GM23248 (cell line): ENCODE measurements at places on chromosomes 4 and X.

DNA sequence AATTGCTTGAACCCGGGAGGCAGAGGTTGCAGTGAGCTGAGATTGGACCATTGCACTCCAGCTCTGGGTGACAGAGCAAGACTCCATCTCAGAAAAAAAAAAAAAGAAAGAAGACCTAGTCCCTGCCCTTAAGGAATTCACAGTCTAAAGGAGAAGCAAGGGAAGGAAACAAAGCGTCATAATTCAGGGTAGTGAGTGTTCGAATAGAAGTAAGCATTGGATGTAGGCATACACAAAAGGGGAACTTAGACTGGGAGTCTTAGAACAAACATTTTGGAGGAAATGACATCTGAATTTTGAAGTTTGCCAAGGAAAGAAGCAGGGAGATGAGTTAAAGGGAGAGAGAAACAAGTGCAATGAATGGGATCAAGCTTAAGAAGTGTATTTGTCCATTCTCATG is 32.4 kb downstream of the PPM1K start:
- no peak for DNase-seq

GRCh38 chr4:151671541-151672059 is 89.2 kb downstream of the GATB start:
- no peak for DNase-seq

DNA sequence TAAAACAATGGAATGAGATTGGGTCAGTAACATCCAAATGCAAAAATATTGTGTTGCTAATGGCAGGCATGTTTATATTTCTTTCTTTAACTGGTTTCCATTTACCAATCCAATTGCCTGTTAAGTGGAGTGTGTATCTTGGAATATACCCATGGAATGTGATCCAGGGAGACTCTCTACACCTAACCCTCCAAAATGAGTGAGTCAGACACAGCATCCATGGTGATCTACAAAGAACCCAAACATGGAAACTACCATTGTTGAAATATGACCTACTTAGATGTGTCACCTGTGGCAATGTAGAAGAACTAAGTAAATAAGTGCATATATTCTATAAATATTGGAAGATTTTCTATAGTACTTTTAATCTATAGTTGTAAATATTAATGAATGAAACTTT is 110.3 kb downstream of the AREG start:
- peak; percentile 26 for DNase-seq

DNA sequence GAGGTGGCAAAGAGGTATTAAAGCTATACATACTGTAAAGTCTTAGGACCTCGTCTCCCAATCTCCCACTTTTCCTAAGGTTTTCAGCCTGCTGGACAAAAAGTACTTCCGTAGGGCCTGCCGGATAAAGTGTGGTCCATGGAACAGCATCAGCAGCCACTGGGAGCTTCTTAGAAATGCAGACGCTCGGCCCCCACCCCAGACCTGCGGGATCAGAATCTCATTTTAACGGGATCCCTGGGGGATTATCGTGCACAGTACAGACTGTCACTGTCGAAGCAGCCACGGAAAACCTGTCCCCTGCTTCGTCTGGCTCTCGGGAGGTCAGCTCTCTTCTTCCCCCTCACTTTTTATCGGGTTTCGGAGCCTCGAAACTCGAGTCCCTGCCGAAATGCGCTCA is 802 bp downstream of the ADGRG2 start:
- DNase-seq: no peak

DNA sequence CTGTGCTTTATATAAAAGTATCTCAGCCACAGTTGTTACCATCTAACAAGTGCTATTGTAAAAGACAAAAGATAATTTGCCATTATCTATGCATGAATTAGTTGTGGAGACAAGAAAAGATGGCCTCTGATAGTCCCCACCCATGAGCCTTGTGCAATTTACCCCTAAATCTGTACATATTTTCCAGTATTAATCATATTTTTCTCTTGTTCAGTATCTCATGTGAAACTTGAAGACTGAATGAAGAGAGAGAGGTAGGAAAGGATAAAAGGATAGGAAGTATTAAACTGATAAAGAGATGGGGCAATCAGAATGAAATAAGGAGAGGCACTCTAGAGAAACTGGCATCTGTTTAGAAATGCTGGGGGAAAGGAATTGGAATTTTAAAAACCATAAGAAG is 3.7 kb downstream of the MYOZ2 start:
- peak; percentile 42 for DNase-seq

GRCh38 chr4:108628411-108628810 is 8.0 kb downstream of the RPL34 start:
- DNase-seq: peak; percentile 30

DNA sequence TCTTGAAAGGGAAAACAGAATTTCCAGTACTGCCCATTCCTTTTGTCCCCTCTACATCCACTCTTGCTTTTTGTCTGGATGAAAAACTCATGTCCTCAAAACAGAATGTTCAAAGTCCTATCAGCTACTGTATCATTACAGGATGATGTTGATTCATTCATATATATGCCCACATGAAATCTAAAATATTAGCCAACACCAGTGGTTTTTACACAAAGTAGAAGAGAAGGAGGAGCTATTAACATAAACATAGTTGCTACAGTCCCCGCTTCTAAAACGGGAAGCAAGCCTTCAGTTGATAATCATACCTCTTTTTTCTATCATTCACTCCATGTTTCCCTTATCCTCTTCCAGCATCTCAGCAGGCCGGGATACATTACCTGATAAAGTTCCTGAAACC is 7.7 kb upstream of the THOC2 start:
- DNase-seq: no peak

GRCh38 chr4:24809815-24810405 is 14.5 kb downstream of the SOD3 start:
- DNase-seq: peak; percentile 64

- peak; percentile 47 for DNase-seq
These were observed 54.6 kb upstream of the TENM3 start for GRCh38 chr4:182188622-182189021.

- no peak for DNase-seq
These were observed 136.4 kb downstream of the STPG2 start for GRCh38 chr4:98006814-98007412.

- no peak for DNase-seq
These were observed 16.8 kb upstream of the TIMM8A start for GRCh38 chrX:101365301-101365795.

DNA sequence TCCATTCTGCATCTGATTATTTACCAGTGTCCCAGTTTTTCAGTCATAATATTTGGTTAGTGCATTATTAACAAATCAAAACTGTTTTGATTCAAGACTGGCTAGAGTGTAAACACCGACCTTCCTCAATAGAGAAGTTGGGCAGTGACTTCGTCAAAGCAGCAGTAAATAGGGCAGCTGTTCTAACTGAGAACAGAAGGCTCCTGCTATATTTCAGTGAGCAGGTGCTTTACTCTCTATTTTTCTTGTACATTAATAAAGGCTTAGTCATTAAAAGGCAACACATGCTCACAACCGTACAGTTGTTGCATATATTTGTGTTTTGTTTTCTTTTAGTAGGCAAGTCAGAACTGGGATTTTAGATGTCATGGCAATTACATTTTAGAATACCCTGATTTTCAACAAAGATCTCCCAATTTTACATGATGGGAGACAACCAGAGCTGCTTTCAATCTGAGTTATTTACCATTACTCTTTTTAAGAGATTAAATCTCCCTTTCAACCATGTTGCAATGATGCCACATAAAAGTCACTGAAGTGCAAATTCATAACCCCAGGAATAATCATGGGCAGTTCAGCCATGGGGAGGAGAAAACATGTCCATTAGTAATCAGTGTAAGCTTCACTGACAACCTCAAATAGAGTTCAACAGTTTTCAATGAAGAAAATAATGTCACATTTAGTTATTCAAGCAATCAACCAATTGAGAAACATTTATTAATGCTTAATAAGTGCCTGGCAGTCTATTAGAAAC is 233.3 kb downstream of the NDST4 start:
- DNase-seq: no peak

- peak; percentile 6 for DNase-seq
These were observed 2.1 kb downstream of the COPS4 start for GRCh38 chr4:83036991-83037665.

GRCh38 chr4:143199503-143199902 is 14.8 kb downstream of the USP38 start:
- no peak for DNase-seq

- DNase-seq: no peak
These were observed 27.4 kb downstream of the FAM13A start for GRCh38 chr4:89029591-89029990.

- peak; percentile 96 for DNase-seq
These were observed 126.5 kb downstream of the KIT start for GRCh38 chr4:54784161-54784671.

DNA sequence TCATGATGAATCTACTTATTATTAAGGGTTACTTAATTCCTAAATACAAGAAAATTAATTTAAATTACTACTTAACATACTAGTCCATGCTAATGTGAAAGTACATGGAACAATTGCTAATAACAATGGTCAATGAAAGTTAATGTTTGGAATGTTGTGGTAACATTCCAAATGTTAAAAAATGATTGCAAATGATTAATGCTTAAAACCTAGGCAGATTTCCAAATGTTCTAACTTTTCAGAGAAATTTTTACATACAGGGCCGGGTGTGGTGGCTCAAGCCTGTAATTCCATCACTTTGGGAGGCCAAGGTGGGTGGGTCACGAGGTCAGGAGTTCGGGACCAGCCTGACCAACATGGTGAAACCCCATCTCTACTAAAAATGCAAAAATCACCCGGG is 1851.3 kb upstream of the PCDH7 start:
- DNase-seq: no peak

DNA sequence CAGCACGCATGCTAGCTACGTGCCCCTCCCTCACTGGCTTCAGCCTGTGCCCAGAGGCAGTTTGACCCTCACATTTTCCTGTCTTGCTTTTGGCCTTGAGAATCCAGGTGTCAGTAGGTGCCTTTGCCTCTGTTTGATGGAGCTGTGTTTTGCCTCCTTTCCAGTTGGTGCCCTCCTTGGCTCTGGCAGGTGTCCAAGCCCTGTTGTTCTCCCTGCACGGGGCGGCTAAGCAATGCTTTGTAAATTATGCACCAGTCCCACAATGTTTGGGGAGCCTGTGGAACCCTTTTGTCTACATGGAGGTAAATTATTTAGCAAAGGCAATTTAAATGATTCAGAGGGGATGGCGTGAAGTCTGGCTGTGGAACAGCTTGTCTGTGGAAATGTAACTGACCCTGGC is 202.9 kb upstream of the BOD1L1 start:
- no peak for DNase-seq

- DNase-seq: no peak
These were observed 53.5 kb upstream of the HPRT1 start for GRCh38 chrX:134406356-134407064.

GRCh38 chr4:43133566-43133965 is 241.1 kb downstream of the GRXCR1 start:
- no peak for DNase-seq

DNA sequence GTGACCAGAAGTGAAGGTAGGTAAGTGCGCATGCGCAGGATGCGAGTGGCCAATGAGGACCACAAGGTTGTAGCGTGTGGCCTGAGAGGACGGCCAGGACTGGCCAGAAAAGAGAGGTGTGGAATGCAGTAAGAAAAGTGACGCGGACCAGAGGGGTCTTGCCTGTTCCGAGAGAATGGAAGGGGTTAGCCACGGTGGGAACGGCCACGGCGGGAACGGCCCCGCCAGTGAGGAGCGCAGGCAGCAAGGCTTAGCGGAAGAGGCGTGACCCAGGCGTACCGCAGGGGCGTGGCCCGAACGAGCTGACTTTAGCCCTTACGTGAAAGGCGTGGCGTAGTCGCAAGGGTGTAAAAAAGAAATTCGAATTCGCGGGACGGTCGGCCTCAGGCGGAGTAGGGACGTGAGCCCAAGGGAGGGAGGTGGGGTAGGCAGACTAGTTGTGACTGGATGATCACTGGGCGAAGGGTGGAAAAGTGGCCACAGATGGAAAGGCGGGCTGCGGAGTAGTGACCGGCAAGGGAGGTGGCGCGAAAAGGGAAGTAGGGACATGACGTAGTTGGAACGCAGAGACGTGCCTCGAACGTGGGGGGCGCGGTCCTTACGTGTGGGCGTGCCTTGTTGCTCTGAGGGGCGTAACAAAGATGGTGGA is 10.4 kb upstream of the CLTRN start:
- peak; percentile 94 for DNase-seq

- no peak for DNase-seq
These were observed 1.4 kb upstream of the RPS6KA3 start for GRCh38 chrX:20267931-20268701.

- DNase-seq: peak; percentile 53
These were observed 2.0 kb downstream of the SMIM14 start for GRCh38 chr4:39636531-39637184.

- DNase-seq: no peak
These were observed 27.5 kb upstream of the SPACA5B start for GRCh38 chrX:48102874-48103374.

- no peak for DNase-seq
These were observed 9.1 kb upstream of the METTL14 start for GRCh38 chr4:118676128-118676527.

DNA sequence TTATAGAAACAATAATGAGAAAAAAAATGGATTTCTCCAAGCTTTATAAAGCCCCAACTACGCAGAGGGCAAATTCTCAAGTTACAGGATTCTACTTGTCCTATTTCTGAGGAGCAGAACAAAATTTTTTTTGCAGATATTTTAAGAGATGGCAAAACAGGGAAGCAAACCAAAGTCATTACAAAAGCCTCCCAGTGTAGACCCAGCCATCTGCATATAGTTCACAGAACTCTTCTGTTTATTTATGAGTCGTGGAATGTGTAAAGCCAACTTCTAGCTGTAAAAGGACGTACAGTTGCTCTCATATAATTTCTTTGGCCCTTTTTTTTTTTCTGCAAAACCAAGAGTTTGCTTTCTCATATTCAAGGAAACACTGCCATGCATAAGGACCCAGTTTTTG is 120.4 kb downstream of the PCDH7 start:
- DNase-seq: no peak

- DNase-seq: no peak
These were observed 401.0 kb downstream of the FSTL5 start for GRCh38 chr4:161762796-161763195.

- DNase-seq: peak; percentile 13
These were observed 15.0 kb upstream of the PRDM8 start for GRCh38 chr4:80182237-80182866.

- no peak for DNase-seq
These were observed 411.9 kb downstream of the PPARGC1A start for GRCh38 chr4:23477905-23478304.

- DNase-seq: no peak
These were observed 116.7 kb upstream of the TEX13D start for GRCh38 chrX:124215786-124216185.

GRCh38 chrX:136856050-136856449 is 24.5 kb downstream of the RBMX start:
- no peak for DNase-seq

- no peak for DNase-seq
These were observed 99.3 kb upstream of the BCOR start for GRCh38 chrX:40197071-40197470.

GRCh38 chr4:5266991-5267390 is 215.7 kb downstream of the STK32B start:
- DNase-seq: peak; percentile 65

GRCh38 chrX:15217161-15217560 is 52.7 kb downstream of the ASB9 start:
- no peak for DNase-seq
